Memory B cell (primary cell): ENCODE measurements at places on chromosomes 11 and 22.

DNA sequence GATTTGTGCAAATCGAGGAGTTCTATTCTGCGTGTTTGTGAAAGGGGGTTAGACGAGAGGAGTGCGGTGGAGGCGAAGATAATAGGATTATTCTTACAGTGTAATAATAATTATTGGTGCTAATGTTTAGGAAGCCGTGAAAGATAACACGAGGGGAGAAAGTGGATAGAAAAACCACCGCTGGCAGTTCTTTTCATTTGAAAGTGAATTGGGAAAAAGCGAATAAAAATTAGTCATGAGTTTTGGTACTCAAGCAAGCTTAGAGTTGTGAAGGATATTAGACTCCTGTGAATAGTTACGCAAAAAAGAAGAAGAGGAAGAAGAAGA is 575 bp downstream of the SLC6A5 start:
- no peak for DNase-seq

- no peak for DNase-seq
Measured at GRCh38 chr11:112292785-112293407, 32.2 kb upstream of the PLET1 start.

GRCh38 chr11:83256602-83257340 is 29.4 kb downstream of the CCDC90B start:
- no peak for DNase-seq

GRCh38 chr22:29342577-29343312 is 27.2 kb upstream of the RASL10A start:
- no peak for DNase-seq

DNA sequence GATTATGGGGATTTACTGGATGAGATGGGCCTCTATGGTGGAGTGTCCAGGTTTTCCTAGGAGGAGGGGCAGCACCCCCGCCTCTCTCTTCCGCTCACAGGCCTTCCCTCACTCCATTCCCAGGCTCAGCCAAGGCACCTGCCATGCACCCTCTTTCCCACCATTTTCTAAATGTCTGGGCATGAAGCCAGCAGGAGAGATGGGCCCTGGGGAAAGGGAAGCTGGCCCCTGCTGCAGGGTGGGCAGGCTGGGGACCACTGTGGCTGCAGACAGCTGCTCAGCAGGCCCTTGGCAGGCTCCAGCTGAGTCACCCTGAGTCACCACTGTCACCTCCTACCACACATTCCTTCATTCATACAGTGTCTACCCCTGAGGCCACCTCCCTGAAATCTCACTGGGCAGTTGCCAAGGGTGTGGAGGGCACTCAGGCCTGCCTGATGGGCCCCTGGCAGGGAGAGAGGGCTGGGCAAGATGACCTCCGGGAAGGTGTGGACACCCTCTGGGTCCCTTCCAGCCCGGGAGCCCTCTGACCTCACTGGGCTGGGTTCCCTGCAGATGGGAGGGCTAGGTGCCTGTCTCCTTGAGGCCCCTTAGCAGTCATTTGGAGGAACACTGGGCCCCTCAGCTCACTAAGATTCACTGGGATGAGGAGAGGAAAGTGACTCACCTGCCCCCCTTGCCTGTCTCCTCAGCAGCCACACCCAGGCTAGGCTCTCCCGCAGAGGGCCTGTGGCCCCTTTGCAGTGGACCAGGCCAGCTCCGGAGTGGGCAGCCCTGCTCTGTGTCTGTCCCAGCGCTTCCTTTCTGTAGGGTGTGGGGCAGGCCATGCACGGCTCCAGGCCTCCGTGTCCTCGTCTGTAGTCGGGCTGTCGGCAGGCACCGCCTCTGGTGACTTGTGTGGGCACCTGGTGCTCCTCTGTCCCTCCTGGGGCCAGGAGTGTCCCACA is 7.8 kb downstream of the MYEOV start:
- no peak for DNase-seq

GRCh38 chr11:128587415-128587814 is at the start of gene ETS1:
Gene ETS1 (minus strand): TSS chr11:128587558. CDS start chr11:128573130, 14,428 bp downstream.
- no peak for DNase-seq

DNA sequence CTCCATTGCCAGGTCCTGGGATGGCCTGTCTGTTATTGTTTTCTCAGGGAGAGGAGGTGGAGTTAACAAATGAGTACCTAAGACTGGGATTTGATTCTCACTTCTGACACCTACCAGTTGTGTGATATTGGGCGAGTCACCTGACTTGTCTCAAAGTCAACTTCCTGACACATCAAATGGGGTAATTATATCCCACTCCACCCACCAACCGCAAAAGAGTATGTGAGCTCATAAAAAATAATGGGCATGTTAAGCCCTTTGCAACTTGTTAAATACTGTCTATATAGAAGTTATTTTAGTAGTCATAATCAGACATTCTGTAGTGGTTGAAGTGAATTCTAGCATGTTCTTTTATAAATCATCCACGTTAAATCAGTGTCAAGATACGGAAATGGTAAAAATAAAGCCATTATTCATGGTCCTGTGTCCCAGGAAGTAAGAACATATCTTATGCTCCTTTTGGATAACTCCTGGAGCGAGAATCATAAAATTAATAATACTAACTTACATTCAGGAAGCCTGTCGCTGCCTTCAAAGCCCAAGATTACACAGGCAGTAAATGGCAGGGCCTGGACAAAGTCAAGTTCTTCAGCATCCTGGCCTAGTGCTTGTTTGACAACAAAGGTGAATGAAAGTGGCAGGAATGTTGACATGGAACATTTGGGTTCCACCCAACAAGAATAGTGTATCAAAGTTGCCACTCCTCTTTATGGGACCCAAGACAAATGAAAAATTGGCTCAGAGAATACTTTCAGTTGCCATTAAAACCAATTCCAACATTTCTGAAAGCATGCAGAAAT is 54.3 kb downstream of the SYTL2 start:
- DNase-seq, result no peak

- no peak for DNase-seq
Measured at GRCh38 chr22:25555586-25555985, 8.9 kb upstream of the GRK3 start.

DNA sequence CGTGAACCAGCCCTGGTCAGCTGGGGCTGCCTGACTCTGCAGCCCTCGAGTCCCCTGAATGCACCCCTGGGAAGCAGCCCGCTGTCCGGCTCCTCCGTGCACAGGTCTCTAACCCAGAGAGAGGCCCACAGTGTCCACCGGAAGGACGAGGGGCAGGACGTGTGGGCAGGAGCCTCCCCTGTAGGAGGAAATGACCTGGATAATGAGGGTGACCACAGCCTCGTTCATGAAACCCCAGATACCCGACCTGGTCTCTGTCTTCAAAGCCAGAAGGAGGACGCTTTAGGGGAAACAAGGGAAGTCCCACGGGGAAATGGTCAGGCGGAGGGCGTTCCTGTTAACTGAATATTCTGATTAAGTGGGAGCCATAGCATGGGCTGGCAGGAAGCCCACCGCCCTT is 23.3 kb downstream of the LIF start:
- no peak for DNase-seq

DNA sequence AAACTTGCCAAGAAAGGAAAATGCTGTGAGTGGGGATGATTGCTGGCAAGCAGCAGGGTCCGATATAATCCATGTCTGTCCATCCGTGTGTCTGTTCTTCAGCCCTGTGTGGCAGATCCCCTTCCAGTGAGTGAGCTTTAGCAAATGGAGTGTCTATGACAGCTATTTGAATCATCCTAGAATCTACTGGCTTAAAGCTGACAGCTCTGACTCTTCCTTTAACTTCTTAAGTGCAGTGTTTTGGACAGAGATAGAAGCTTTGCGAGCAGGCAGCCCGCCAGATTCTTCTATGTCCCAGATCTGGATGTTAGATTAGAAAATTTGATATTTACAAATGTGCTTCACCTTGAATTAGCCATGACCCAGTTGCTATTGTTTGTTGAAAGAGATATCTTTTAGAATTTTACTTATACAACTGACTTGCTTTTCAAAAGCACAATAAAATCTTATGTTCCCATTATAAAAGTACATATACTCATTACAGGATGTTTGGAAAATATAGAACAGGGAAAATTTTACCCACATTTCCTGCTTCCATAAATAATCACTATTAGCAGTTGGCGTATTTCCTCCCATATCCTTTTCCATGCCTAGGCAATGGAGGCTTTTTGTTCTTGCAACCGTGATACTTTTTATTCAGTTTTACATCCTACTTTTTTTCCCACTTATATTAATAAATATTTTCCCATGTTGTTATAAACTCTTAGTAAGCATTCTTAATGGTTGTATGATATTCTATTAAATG is 124.5 kb downstream of the COMMD9 start:
- DNase-seq, result no peak

DNA sequence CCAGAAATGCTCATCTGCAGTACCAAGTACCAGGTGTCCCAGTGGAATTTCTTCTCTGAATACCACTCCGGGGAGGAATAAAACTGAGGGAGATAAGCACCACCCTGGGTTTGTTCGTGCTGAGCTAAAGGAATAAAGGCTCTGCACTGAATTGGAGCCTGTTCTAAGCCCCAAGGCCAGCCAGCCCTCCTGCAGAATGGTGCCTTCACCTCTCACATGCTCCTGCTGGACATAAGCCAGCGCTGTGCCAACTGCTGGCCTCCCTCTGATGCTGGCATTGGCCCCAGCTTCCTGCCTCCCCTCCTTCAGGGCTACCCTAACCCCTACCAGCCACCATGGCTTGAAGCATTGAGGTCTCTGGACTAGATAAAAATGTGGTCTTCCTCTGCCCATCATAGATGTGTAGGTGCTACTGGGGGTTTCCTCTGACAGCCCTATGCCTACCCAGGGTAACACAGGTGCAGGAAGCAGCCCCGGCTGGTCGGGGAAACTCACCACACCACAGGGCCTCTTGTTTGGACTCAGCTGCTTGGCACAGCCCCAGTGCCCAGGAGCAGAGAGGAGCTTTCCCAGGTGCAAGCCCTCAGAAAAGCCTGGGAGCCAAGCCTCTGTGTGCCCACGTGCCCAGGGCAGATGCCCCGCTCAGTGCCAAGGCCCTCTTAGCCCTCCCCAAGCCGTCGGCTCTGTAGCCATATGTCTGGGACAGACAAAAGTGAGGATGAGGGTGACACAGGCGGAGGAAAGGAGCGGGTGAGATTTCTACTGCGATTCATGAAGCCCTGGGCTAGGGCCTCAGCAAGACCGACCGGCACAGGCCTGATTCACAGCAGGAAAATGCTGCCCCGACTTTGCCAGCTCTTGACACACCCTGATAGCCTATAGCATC is 34.1 kb upstream of the JAM3 start:
- no peak for DNase-seq

GRCh38 chr11:2450321-2451041 is 5.7 kb downstream of the KCNQ1 start:
- DNase-seq, result no peak

- no peak for DNase-seq
Measured at GRCh38 chr11:120200677-120201076, 10.2 kb upstream of the OAF start.

GRCh38 chr11:12746593-12747097 is 72.4 kb downstream of the TEAD1 start:
- DNase-seq, result no peak

GRCh38 chr22:41862160-41862529 is 29.2 kb downstream of the SREBF2 start:
- no peak for DNase-seq

DNA sequence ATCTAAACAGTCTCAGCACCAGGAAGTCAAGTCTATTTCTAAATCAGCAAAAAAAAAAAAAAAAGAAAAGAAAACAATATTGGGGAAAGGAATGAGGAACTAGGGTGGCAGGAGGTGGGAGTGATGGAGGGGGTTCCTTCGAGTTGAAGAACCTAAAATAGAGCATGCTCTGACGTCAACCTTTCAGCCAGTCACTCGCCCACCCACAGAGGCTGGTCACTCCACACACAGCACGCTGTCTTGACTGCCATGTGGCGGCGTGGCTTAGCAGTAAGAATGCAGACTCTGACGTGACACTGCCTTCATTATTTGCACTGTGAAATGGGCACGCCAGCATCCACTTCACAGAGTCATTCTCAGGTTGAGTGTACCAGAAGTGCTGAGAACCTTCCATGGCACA is 48.3 kb downstream of the LARGE1 start:
- DNase-seq, result no peak

- DNase-seq, result no peak
Measured at GRCh38 chr11:116192509-116193210, 580.1 kb downstream of the BUD13 start.

GRCh38 chr11:8671193-8671612 is 11.3 kb downstream of the TRIM66 start:
- DNase-seq, result no peak

DNA sequence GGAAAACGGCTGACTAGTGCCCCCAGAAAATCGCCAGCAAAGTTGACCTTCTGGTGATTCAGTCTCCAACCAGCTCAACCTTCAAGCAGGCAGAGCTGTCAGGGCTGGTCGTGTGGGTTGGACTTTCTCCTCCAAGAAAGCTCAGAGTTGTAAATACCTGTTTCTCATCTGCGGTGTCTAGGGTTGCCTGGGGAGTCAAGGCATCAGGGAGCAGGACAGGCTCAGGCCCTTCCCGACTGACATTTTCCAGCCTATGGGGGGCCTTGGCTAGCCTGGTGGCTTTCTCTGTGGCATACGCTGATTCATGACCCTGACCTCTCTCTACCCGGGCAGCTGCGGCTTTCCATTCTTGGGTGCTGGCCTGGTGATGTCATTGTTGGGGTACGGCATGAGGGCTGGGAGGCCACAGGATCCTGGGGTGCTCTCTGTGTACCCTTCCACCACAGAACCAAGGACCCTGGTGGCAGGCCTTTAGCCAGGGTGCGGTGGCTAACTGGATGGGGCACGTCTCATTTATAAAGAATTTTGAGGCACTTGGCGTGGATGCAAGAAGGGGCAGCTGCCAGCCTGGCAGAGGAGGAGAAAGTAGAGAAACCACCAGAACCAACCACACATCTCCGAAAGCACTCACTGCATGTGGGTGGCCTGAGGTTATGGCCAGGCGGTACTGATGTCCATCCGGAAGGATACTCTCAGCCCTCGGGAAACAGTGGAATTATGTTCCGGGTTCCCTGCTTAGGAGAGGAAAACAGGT is 64.9 kb downstream of the BCR start:
- DNase-seq, result no peak

DNA sequence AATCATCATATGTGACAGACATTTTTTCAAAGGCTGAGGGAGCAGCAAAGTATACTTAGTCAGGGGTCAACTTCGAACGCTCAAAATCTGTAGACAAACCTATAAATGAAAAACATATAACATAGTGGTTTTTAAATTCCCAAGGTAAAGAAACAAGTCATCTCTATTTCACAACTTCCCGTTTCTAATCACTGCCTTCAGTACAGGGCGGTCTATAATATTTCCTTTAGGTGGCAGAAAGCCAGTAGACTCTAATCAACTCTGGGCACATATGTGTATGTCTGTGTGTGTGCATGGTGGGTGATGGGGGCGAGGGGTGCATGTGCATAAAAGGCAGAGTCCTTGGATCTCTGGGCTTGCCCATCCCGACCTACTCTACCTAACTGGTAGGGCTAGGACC is 55.0 kb upstream of the ARFGAP3 start:
- no peak for DNase-seq

DNA sequence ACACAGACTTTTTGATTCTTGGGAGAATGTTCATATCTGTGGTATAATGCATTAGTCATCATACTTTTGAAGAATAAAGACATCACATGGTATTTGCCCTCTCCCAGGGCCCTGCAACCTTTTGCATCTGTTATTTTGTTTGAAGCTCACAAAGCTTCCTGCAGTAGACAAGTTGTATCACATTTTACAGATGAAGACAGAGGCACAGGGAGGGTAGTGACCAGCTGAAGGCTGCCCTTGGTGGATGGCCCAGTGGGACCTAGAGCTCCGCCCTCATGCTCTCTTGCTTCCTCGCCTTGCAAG is 66.4 kb downstream of the UBASH3B start:
- DNase-seq, result no peak
